ENCODE measurements at places on chromosomes 16 and 17.
A peak's percentile ranks its signal among the peaks of the same experiment; 100 is the strongest.

DNA sequence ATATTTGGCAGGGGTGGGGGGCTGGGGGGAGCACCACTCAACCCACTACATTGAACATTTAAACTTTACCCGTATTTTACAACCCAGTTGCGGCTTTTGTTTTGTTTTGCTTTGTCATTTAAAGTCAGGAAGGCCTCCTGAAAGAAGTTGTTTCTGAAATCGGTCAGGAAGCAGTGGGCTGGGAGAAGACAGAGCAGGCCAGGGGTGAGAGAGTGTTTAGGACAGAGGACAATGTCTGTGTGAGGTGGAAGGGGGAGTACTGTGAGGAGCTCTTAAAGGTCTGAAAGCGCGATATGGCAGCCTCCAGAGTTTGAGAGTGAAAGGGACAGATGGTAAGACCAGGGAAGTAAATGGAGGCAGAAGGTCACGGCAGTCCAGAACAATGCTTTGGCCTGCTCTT is 6.1 kb upstream of the WFIKKN2 start:
- DNase-seq: no peak

- no peak for DNase-seq
These were observed 15.7 kb downstream of the ETV4 start for GRCh38 chr17:43530288-43531081.

DNA sequence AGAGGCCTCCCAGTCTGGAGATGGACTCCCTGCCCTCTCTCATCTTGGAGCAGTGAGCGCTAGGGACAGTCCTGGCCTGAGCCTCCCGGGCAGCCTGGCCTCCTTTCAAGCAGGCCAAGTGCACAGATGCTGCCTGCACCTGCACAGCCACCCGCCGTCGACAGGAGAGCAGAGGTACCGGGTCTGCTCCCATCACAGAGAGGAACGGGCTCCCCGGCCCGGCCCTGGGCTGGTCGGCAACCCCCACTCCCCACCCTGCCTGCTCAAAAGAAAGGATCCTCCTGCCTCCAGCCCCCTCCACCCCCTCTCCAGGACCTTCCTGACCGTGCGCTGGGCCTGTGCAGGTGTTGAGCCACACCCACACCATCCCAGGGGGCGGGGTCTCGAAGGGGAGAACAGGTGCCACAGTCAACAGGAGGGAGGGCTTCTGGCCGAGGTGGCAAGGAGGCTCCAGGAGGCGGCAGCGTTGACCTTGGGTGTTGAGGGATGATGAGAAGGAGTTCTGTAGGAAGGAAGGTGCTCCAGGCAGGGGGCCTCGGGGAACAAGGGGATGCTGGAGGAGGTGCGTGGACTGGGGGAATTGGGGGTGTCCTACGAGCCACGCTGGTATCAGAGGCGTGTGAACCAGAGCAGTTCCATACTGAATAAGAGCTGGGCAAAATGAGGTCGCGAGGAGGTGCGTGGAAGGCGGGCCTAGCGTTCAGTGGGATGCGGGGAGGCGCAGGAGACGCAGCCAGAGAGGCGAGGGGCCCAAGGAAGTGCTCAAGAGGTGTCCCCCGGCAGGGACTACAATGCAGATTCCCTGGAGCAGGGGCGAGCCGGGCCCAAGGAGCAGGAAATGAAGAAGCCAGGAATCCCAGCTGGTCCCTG is 967 bp upstream of the CDH15 start:
- DNase-seq: no peak

GRCh38 chr17:46732754-46733398 is 85.6 kb downstream of the WNT3 start:
- DNase-seq: no peak

- DNase-seq: no peak
These were observed 156.4 kb upstream of the CDC42EP4 start for GRCh38 chr17:73468221-73468620.

DNA sequence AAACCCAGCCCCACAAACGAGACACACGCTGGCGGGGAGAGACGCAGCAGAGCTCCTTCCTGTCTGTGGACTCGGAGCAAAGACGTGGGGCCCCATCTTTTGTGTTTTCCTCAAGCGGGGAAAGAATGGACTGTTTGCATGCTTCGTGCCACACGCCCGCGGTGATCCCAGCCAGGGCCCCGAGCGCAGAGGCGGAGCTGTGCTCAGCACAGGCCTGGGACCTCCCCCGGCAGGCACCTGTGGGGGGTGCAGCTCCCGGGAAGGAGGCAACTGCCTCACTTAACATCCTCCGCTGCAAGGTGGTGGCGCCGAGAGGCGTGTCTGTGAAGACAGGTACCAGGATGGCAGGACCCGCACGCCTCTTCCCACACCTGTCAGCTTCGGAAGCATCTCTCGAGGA is 19.1 kb downstream of the TRARG1 start:
- no peak for DNase-seq

DNA sequence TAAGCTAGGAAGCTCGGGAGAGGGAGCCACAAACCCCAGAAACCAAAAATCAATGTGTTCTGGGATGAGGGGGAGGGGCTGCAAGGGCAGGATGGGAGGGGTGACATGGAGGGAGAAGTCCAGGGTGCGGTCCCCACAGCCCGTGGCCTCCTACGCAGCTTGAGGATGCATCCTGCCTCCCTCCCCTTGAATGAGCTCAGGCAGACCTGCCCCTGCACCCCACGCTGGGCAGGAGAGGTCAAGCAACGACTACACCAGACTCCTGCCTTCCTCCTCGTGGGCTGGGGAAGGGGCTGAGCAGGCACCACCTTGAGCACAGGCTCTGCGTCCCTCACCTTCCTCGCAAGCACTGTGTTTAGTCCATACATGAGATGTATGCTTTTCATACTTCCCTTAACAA is 3.9 kb downstream of the ANKRD13B start:
- DNase-seq: no peak

GRCh38 chr17:15999974-16000827 is 577 bp downstream of the TTC19 start:
- DNase-seq: peak; percentile 7

GRCh38 chr16:49281843-49282642 is 405 bp upstream of the CBLN1 start:
- DNase-seq: no peak
